IMR-90 (cell line): ENCODE measurements at places on chromosomes 1 and 21. TPM values are rescaled to one million over a fixed set of nuclear protein-coding genes. Genes with fewer than 3 reads are reported as not detected.

The CD160 gene
- total RNA-seq, result not detected in 2 replicates

- DNase-seq, result no peak
These were observed 84.3 kb downstream of the DTL start for GRCh38 chr1:212119863-212120262.

DNA sequence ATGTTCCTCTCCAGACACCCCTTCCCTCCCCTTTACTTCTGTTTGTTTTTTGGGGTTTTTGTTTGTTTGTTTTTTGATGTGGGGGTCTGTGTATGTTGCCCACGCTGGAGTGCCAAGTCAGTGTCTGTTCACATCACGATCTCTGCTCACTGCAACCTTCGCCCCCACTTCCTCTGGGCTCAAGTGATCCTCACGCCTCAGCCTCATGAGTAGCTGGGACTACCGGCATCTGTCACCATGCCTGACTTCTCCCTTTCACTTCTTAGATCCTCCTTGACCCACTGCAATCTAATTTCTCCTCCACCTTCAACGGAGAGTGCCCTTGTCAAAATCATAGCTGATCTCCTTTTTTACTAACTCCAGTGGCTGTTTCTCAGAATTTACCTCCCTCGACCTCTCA, 100.7 kb upstream of the KIF26B start:
- DNase-seq, result no peak

DNA sequence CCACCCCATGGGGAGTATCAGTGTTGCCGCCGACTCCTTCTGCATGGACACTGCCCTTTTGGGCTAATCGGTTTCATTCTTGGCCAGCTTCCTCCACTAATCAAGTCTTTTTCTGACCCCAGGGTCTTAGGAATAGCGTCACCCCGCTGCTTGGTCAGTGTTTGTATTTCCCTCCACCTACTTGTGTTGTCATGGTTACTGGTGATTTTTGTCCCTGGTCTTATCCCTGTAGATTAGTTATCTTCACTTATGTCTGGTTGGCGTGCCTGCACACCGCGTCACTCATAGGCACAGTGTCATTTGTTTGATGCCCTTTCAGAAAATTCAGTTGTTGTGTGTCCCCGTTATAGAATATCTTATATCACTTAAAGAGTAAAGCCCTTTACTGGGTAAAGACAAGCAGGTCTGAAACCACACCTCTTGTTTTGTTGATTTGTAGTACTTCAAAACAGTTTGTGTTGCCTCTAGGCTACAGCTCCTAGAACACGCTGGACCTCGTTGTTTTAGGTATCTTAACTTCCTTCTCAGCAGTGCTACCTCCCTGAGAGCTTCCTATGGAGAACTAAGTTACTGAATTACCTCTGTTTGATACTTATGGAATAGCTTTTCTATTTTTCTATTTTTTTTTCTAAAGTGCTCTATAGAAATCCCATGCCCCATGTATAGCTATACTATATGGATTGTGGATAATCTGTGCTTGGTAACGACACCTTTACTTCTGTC, 868 bp downstream of the PPP1R12B start:
- peak; percentile 78 for DNase-seq

DNA sequence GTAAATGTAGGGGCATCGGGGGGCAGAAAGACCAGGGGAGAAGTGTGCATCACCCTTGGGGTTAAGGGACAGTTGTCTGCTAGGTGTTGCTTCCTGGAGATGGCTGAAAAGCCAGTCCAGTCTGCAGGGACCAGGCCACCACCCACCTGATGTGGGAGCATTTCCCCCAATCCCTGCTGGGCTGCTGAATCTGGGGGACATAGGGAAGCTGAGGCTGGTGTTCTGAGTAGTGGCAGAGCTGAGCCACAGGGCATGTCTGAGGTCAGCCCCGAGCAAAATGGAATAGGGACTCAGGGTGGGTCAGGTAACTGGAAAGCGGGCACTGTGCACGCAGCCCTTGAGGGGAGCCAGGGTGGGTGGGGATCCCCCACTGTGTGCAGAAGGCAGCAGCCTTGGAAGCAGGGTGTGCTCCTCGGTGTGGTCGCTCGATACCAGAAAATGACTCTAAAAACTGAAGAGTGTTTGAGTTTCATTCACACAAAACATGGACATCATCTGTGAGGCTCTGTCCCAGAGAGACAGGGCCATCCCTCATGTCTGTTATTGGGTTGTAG, 2.4 kb upstream of the CCNL2 start:
- no peak for DNase-seq
